ENCODE measurements at places on chromosomes 4 and X. TPM values are rescaled to one million over a fixed set of nuclear protein-coding genes. Genes with fewer than 3 reads are reported as not detected.

DNA sequence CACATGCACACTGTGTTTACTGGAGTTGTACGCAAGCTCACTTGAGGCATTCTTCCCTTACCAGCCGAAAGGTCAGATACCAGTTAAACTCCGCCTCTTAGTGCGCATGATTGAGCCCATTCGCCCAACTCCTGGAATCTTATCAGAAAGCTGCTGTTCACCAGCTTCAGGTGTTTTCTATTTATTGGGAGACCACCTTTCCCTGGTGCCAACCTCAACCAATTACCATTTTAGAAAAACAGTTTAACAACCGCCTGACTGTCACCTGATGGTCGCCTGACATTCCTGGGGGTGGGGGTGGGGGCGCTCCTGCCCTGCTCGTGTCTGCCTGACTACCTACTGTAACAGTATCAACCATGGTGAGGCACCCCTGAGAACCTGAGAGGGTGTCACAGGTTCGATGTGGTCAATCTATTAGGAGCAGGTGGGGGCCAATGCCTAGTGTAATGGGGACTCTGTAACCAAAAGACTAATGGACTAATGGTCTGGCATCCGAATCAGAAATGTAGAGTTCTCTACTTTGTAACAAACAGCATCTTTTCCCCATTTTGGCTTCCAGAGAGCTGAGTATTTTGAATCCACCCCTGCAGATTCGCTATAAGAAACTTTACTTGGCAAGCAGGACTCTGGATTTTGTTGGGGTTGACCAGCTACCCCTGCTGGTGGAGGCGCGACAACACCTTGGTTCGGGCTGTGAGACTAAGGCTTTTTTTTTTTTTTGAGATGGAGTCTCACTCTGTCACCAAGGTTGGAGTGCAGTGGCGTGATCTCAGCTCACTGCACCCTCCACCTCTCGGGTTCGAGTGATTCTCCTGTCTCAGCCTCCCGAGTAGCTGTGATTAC, 58.2 kb upstream of the ZNF157 start:
- peak; percentile 77 for DNase-seq

DNA sequence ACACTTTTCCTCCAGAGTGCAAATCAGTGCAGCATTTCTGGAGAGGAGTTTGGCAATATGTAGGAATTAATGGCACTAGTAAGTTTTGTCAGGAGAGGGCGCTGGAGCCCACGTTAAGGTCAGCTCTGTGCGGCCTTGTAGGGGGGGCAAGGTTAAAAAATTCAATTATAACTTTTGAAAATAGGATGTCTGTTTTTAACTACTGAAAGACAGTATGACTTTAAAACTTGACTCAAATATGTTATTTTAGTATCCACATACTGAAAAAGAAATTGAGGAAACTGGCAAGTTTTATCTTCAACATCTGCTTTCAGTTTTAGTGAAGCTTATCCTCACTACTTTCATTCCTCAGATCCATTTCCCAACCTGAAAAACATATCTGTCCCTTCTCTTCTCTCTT, 30.9 kb upstream of the HSD17B13 start:
- DNase-seq = no peak

DNA sequence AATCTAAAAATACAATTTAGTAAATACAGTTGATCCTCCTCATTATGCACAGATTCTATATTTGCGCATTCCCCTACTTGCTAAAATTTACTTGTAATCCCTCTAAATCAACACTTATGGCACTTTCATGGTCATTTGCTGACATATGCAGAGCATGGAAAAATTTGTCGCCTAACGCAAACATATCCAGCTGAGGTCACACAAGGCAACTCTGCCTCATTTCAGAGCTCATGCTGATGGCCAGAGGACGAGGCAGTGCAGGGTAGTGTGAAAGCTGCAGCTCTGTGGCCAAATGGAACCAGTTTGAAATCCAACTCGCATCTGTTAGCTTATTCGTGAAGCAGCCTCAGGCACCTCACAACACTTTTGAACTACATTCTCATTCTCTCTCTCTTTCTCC, 39.7 kb upstream of the KLHL2 start:
- DNase-seq = no peak

GRCh38 chrX:132216806-132217202, 2.4 kb downstream of the RAP2C start:
- no peak for DNase-seq

Gene USP17L10
- polyA plus RNA-seq = not detected

GRCh38 chr4:41258783-41259182, 2.1 kb downstream of the UCHL1 start:
- no peak for DNase-seq

- no peak for DNase-seq
Observed at GRCh38 chr4:156536661-156537060, 434.9 kb downstream of the PDGFC start.

GRCh38 chr4:119284876-119285780, 36.8 kb downstream of the FABP2 start:
- no peak for DNase-seq

DNA sequence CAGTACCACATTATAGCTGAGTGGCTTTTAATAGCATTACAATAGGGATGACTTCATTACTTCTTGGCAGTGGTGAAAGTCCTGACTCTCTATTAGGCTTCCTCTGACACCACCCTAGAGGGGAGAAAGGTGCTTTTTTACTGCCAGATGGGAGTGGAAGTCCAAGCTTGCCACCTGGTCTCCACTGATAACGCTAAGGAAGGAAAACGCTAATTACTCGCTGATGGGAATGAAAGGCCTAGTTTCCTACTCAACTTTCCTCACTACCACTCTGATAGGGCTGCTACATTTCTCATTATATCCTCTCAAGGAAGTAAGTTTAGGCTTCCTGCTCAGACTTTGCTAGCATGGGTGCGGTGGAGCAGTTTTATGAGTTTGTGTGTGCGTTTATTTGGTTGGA, 62.3 kb upstream of the PAGE3 start:
- DNase-seq = no peak

DNA sequence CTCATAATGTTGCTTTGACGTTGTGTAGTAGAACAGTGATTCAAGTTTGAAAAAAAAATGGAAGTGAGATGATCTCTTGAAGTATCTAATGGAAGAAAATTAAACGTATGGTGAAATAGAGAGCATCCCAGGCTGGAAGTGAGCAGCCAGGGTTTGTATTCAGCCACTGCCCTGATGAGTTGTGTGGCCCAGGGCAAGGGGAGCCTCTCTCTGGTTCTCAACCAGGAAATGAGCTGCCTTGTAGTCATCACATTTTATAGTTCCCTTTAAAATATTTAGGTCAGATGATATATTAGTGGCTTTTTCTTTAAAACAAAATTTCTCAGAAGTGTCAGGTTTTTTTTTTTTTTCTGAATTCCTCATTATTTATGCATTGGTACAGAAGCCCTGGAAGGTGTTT, 150.3 kb downstream of the GPAT3 start:
- DNase-seq = no peak

- DNase-seq = no peak
Observed at GRCh38 chrX:137245183-137245582, 211.4 kb upstream of the GPR101 start.

- peak; percentile 88 for DNase-seq
Observed at GRCh38 chr4:181647396-181648147, 595.6 kb upstream of the TENM3 start.

Gene ARSJ
- 3.6 TPM for polyA plus RNA-seq

DNA sequence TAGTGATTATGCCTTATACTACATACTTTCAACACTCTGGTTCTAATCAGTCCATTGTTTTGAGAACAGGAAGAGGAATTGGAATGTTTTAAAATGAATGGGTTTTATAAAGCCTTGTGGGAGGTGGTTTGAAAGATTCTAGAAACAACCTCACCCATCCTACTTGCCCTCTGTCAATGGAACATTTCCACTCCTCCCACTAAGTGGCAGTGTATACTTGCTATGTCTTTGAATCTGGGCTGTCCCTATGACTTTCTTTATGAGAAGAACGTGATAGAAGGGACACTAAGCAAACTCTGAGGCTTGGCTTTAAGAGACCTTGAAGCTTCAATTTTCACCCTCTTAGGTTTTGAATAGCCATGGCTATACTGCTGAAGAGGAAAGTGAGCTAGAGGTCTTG, 611.2 kb downstream of the PPP4R3C start:
- DNase-seq = no peak

DNA sequence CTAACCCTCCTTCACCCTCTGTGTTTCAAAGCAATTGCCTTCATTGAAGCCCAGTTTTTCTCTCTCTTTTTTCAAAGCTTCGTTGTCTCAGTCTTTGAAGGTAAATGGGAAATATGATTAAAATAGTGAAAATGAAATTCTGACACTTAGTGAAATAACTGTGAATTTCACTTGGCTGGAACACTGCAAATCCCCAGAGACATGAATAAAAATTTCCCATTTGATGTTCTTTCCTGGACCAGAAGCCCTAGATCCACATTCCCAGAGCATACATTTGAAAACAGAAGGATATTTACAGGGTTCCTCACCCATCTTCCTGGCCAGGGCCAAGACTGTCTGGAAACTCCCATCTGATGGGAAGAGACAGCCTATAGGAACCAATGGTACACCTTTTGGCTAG, 45.0 kb downstream of the SLC2A9 start:
- DNase-seq = no peak

DNA sequence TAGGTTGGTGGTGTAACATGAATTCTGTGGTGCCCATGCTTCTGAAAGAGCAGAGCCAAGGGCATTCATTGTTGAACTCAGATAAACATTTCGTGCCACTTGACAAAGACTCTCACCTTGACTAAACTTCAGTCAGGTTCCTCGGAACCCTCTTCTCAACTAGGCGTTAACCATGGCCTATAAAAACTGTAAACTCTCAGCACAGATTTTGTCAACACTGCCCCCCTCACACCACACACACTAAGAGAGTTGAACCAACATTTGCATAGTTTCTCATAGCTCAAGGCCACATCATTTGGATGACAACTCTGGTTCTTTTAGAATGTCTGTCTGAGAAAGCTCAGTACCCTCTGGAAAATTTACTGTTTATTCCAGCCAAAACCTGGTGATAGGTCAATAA, 28.1 kb downstream of the CASP6 start:
- DNase-seq = no peak

DNA sequence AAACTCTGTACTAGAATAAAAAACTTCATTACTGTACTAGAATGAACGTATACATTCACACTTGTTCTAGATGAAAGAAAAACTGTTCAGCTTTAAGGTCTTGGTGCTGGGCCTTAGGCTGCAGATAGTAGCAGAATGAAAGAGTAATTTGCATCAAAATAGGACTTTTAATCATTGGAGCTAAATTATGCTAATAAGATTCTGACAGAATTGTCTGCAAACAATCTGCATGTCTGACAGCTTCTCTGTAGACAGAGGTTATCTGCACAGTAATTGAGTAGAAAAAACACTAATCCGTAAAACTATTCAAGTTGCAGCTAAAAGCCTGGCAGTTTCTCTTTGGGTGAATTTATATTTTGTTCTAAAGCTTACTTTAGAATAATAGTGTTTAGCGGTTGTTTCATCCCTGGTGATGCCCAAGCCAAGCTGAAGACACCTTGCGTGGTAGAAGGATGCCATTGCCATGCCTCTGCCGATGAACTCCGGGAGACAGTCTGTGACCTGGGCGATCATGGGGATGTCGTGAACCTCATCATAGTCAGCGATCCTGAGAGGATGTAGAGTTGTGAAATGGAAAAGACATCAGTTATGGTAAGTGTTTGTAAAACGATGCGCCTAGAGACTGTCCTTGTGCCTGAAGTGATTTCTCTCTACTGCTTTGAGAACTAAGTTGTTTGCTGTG, 25.3 kb downstream of the LRP2BP start:
- DNase-seq = no peak

Gene STBD1
- polyA plus RNA-seq = 1.3 TPM

DNA sequence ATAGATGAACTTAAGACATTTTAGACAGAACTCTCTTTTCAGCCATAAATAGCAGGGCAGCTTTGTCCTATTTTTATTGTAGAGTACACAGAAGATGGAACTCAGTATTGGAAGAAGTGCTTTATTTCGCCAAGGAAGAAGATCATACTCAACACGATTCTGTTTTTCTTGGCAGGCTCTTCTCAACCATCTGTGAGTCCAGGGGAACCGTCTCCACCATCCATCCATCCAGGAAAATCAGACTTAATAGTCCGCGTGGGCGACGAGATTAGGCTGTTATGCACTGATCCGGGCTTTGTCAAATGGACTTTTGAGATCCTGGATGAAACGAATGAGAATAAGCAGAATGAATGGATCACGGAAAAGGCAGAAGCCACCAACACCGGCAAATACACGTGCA, 37.6 kb downstream of the KIT start:
- peak; percentile 17 for DNase-seq

DNA sequence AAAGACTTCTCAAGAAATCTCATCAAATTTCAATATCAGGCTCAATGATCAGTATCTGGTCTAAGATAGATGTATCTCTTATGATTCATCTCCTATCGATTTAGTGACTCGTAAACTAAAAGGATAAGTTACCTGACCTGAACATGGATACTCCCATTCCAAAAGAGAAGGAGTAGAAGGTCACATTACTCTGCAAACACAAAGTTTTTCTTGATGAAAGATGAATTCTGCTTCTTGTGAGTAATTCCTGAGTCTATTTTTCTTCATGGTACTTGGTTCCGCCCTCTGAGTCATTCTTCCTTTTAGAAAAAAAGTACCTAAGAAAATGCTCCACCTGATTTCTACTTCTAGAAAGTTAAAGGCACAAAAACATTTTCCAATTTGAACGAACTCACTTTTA, 223.1 kb upstream of the SLIT2 start:
- DNase-seq = no peak

DNA sequence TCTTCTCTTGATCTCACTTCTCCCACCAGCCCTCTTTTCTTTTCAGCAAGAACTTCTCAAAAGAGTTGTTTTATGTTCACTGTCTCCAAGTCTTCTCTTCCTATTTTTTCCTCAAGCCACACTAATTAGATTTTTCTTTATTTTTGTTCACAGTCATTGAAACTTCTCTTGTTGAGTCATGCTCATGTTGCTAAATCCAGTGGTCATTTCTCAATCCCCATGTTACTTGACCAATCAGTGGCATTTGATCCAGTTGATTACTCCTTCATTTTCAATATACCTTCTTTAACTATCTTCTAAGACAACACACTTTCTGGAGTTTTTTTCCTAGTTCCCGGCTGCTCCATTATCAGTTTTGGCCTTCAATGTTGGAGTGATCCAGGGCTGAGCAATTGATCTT, 103.1 kb upstream of the LSM6 start:
- DNase-seq = no peak

DNA sequence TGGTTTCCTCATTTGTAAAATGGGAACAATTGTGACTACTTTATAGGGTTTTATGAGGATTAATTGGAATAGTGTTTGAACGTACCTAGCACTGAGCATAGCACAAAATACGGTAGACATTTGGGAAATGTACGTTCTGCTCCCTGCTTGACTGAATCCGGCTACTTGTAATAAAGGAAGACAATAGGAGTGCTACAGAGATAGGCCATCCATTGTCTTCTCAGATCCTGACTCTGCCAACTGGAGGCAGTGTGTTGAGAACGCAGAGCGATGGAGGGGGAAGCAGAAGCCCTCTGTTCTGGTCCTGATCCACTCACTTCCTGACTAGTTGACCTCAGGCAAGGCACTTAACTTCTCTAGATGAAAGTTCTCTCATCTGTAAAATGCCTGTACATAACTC, 26.4 kb downstream of the ENPP6 start:
- DNase-seq = no peak

Gene CFAP99
- 1.5 TPM for polyA plus RNA-seq
